ENCODE measurements at places on chromosomes 2 and 18. TPM values are rescaled to one million over a fixed set of nuclear protein-coding genes. Genes with fewer than 3 reads are reported as not detected.

SLC11A1 gene
- total RNA-seq: 0.35 TPM

DNA sequence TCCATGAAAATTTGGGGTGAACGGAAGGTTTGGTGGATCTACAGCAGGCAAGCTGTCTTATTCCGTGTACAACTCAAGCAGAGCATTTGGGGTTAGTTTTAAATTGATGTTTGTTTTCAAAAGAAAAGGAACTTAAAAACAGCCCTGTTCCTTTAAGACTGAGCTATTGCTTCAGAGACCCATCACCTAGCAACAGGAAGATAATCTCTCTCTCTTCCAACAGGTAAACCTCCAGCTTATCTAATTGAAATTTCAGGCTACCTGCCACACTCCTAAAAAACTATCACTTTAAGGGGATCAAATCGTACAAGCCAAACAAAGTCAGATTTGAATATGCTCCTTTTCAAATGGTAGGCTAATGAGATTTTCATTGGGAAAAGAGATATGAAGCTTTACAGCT, 101.8 kb downstream of the RNF152 start:
- no peak for DNase-seq

ACMSD gene
- not detected for total RNA-seq

- no peak for DNase-seq
Observed at GRCh38 chr18:5662586-5663090, 118.8 kb upstream of the EPB41L3 start.

CCDC85A gene
- total RNA-seq: not detected

GRCh38 chr2:112626604-112627059, 19.1 kb upstream of the SLC20A1 start:
- peak; percentile 80 for DNase-seq

GRCh38 chr18:32346671-32347070, 124.0 kb downstream of the GAREM1 start:
- DNase-seq: no peak

LCT gene
- 0.56 TPM for total RNA-seq

DNA sequence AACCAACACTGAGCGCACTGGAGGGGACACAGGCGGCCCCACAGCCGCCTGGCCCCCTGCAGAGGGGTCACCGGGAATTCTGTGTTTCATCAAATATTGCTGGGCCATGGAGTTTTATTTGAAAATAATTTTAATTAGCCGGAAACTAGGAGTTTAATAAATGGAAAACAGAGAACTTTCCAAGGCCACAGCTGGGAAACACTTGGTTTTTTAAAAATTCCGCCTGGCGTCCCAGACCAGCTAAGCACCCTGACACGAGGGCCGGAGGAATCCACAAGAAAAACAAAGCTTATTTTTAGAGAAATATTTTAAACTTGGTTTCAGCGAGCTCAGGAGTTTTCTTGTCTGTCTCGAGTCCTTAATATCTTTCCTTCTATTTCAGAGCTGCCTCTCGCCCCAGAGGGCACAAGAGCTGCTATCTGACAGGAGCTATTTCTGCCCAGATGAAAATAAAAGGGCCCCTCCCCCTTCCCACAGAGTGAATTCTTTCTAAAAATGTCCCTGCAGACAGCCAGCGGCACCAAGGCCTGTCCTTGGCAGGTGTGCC, 8.2 kb downstream of the ZFP36L2 start:
- DNase-seq: no peak

- no peak for DNase-seq
Observed at GRCh38 chr2:235824331-235824730, 330.5 kb downstream of the AGAP1 start.

HOXD12 gene
- total RNA-seq: not detected

OTOS gene
- not detected for total RNA-seq

GRCh38 chr18:76209597-76209996, 285.4 kb downstream of the ZNF516 start:
- no peak for DNase-seq

PRKAG3 gene
- total RNA-seq: not detected

DNA sequence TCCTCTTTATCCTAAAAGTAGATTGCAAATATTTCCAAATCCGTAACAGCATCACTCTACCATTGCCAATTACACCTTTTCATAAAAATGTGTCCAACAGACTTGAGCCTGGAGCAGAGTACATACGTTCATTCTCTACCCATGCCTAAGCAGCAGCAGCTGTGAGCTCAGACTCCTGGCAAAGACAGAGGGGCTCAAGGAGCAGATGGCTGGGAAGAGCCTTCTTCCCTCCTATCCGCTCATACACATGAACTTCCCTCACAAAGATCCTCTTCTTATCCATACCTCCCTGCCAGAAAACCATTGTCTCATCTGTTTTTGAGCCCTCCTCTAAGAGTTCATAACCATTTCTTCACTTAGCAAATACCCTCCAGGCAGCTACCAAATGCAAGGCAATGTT, 164.3 kb upstream of the ARL4C start:
- no peak for DNase-seq

SLC23A3 gene
- 2.6 TPM for total RNA-seq

- no peak for DNase-seq
Observed at GRCh38 chr2:118654945-118655344, 192.5 kb downstream of the EN1 start.

- no peak for DNase-seq
Observed at GRCh38 chr2:24352664-24353063, 7.7 kb downstream of the ITSN2 start.

GRCh38 chr2:47016172-47016913, 100.7 kb upstream of the MCFD2 start:
- no peak for DNase-seq

DHRS9 gene
- total RNA-seq: not detected

GRCh38 chr18:36623091-36623490, 205.7 kb downstream of the TPGS2 start:
- DNase-seq: no peak

GRCh38 chr18:34039201-34039600, 185.5 kb downstream of the NOL4 start:
- no peak for DNase-seq

DNA sequence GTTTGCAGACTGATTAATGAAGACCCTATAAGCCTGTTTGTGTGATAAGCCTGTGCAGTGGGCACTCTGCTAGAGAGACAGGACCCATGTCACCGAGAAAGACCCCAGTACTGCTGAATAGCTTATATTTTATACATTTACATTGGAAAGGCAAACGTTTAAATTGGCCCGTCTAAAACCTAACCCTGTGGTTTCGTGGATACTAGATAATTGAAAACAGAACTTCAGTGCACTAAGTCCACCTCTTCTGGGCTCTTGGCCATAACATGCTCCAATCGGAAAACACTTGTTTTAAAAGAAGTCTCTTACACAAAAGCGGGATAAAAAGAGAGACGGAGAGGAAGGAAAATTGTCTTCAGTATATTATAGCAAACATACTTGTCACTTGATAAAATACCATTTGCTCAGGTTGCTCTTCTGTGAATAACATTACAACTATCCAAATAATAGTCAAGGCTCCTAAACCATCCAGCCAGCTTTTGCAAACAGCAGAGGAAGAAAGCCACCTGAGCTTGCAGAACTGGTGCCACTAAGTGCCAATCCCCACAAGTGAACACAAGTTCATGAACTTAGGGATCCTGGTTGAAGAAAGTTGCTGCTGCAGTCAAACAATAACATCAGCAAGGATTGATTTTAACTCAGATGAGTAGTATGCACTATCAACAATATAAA, 218.4 kb upstream of the FN1 start:
- no peak for DNase-seq

DNA sequence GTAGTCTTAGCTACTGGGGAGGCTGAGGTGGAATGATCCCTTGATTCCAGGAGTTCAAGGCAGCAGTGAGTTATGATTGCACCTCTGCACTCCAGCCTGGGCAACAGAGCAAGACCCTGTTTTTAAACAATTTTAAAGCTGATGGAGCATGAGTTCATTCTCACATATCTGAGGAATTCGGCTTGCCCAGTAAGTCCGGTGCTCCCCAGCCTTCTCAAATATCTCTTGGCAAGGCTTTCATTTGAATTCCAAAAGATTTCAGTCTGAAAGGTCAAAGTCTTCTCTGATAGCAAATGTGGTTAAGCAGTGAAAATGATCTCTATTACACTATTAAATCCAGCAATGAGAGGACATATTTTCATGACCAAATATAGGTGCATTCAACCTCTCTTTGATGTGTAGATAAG, 27.9 kb downstream of the PIEZO2 start:
- no peak for DNase-seq

LIMS2 gene
- total RNA-seq: 11.4 TPM

DNA sequence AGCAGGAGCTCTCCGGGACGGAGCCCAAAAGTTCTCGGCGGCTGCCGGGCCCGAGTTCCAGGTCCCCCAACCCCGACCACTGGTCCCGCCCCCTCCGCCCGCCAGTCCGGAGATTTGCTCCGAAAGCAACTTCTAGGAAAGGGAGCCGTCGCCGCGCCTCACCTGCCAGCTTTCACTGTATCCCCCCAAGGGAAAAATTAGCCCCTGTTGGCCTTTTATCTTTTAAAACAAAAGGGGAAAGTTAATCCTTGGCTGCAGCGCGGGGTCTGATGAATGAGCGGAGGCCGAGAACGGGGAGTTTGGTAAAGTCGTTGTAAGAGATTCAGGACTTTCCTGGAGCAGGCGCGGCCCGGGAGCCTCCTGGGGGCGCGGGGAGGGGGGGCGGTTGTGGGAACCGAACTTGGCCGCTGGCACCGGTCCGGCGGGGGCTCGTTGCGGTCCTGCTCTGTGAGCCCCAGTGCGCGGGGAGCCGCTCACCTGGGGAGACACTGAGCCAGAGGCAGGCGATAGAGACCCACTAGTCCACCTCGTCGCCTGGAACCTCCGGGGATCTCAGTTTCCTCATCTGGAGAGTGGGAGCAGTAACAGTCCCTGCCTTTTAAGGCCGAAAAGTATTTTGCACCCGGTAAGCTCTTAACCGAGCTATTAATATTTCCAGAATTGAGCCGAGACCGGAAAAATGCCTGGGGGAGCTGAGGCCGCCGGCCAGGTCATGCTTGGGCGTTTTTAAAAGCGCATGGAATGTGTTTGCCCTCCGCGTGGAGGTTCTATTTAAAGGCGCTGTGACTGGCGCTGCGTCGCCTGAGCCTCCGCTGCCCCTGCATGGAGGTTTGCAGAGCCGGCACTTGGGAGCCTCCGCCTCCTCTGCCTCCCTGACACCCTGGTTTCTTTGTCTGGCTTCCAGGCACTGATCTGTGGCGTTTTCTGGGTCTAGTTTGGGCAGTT, 1.1 kb downstream of the EFHD1 start:
- DNase-seq: no peak

KCNJ3 gene
- total RNA-seq: not detected

LRATD1 gene
- total RNA-seq: not detected

PTMA gene
- total RNA-seq: 1,489 TPM

GAL3ST2 gene
- total RNA-seq: 0.20 TPM

- DNase-seq: no peak
Observed at GRCh38 chr2:26913606-26913998, 56.8 kb upstream of the MAPRE3 start.

FBXO15 gene
- 0.70 TPM for total RNA-seq

- no peak for DNase-seq
Observed at GRCh38 chr2:160429248-160430000, 64.2 kb downstream of the RBMS1 start.

DNA sequence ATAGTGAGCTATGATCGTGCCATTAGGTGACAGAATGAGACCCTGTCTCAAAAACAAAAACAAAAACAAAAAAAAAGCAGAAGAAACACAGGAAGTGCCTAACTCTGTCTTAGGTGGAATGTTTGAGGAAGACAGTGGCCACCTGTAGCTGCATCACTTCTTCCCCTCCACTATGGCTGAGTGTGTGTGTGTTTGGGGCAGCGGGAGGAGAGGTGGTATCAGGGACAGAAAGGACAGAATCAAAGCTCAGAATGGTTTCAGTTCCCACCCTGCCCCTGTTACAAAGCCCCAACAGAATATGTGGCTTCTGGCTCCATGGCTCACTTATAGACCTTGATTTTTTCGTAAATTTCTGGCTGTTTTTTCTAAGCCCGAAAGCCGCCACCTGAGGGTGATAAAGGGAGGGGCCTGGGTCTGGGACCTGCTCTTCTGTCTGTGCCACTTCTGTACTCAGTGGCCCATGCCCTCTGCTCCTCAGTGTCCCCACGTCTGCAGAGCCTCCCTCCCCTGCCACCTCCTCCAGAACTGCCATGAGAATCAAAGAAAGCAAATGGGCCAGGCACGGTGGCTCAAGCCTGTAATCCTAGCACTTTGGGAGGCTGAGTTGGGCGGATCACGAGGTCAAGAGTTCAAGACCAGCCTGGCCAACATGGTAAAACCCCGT, 27.4 kb downstream of the SERTAD2 start:
- no peak for DNase-seq

DNA sequence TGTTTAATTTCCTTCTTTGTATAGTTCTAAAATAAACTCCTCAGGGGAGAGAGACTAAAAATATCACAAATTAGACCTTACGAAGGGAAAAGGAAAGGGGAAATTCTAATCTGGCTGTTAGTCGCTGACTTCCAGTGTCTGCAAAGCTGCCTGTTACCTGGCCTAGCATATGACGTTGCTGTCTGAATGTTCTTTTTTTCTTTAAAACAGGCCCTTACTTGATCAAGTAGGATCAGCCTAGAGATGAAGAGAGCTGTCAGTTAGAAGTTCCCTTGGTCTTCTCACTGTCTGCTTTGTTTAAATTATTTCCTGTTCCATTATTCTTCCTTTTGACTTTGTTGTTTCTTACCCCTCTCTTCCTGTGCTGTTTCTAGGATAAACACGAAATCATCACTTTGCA, 11.2 kb downstream of the NCK2 start:
- no peak for DNase-seq

SERPINB11 gene
- total RNA-seq: not detected

DNA sequence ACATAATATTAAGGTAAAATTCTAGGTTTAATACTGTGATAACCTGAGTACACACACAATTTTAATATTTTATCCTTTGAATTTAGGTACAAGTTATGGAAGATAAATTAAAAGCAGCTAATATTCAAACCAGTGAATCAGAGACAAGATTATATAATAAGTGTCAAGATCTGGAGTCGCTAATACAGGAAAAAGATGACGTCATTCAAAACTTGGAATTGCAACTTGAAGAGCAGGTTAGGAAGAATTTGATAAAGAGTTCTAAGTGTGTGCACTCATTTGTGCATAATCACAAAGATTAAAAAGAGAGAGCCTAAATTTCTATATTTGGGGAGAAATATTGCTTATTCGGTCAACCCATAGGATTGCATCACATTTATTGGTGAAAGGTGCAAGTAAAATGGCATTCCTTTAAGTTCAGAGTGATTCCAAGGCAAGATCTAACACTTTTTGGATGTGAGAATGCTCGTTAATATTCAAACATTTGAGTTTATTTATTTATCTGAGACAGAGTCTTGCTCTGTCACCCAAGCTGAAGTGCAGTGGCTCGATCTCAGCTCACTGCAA, 16.3 kb upstream of the C1GALT1C1L start:
- no peak for DNase-seq

DNA sequence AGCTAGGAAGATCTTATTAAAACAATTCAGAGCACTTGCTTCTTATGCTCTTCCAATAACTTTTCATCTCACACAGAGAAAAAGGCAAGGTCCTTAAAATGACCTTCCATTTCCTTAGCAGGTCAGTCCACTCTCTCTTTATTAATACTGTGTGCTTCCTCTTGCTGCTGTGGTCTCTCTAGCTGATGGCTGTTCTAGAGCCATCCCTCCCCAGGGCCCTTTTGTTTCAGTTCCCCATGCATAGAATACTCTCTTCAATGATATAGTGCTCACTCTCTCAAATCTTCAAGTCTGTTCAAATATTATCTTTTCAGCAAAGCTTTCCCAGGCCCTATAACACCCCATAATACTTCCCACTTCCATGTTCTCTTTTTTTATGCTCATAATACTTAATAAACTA, 469.3 kb downstream of the METTL4 start:
- DNase-seq: no peak

GRCh38 chr2:151063271-151063670, 198.4 kb downstream of the RBM43 start:
- DNase-seq: no peak

Measured in activated CD8-positive, alpha-beta memory T cell treated with anti-CD3 and anti-CD28 coated beads, Interleukin-2, amount 10 ng/mL, durations not matched to agents 7 days and 5 days (primary cell).